ENCODE measurements at places on chromosomes 5 and 9.

GRCh38 chr5:110951373-110951791, 120.1 kb upstream of the TSLP start:
- DNase-seq, result no peak

DNA sequence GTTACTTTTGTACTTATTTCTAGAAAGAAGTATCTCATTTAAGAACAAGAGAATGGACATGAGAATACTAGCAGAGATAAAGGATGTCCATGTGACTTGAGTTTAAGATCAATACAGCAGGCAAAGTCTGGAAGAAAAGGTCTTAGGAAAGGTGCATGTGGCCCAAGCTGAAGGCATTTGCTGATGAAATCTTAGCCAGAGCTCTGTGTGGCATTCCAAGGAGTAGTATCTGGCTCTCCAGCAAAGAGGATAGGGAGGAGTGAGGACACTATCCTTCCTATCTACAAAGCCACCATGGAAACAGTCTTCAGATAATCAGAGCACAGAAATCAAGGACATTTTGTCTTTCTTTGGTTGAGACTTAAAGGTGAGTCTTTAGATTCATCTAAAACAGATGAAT, 244.1 kb upstream of the RGMB start:
- DNase-seq, result no peak

GRCh38 chr9:98318041-98318790, 62.8 kb upstream of the TBC1D2 start:
- no peak for DNase-seq

GRCh38 chr5:38048400-38048799, 208.6 kb upstream of the GDNF start:
- DNase-seq, result no peak

- peak; percentile 95 for DNase-seq
These were observed 20.2 kb downstream of the SLC22A5 start for GRCh38 chr5:132389585-132390286.

- DNase-seq, result no peak
These were observed 126.5 kb upstream of the PAPPA start for GRCh38 chr9:116027096-116027495.

DNA sequence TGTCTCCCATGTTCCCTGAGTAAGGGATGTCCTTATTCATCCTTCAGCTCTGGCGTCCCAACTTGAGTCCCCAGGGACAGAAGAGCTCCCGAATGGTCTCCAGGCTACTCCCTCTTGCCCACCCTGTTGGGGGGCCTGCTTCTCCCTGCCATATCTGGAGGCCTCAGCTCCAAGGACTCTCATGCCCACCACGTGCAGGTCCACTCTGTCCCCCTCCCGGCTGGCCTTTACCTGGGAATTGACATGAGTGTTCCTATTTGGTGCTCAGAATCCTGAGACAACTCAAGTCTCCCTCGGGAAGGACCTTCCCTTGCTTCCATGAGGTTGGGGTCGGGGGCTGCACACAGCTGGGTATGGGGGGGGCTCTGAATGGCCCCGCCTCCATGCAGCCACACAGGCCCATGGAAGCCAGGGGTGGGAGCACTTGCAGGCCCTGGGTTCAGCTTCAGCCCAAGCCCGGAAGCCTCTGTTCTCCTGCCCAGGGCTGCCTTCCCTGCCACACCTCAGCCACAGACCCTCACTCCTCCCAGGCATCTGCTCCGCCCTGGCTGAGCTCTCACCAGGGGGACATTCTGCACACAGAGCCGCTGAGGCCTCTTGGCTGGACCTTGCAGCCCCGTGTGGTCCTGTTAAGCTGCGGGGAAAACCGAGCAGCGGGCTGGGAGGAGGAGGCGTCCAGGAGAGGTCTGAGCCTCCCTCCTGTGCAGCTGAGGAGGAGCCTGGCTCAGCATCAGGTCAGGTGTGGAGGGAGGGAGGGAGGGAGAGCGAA, 121.9 kb downstream of the PHF2 start:
- DNase-seq, result no peak

DNA sequence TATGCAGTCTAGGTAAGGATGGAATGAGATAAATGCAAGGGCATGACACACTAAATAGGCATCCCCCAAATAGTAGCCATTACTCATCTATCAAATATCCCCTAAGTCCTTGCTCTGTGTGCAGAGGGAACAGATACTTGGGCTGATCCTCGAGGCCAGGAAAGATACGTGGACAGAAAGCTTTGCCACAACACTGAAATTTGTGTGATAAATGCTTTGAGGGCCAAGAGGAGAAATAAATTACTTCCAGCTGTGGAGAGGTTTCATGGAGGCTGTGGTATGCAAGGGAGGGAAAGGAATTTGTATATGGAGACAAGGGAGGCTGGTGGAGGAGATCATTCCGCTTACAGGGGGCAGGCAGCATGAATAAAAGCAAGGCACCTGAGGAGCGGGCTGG, 18.5 kb downstream of the ATOX1 start:
- DNase-seq, result no peak

GRCh38 chr9:2125906-2126305, 110.8 kb downstream of the SMARCA2 start:
- no peak for DNase-seq

DNA sequence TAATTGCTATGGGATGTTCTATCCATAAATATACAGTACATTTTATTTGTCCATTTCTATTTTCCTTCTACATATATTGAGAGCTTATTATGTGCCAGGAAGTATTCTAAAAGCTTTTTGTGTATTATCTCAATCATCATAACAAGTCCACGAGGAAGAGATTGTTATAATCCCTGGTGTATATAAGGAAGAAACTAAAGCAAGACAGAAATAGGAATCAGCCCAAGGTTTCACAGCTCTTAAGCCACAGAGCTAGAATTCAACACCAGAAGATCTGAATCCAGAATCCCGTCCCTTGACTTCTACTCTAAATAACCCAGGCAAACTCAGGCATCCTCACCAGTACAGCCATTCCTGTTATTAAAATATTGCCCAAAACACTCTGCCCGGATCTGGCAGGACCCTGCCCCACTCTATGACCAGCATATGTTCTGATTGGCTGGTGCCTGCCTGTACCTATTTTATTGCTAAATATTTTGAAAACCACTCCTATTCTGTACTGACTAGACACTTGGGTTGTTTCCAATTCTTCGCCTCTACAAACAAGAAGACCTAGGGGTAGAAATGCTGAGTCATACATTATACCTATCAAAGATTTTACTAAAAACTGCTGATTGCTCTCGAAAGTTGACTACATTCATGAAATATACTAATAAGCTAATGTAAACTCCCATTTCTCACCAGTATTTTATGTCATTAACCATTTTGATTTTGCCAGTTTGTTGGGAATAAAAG, 297.4 kb downstream of the ENC1 start:
- DNase-seq, result no peak

DNA sequence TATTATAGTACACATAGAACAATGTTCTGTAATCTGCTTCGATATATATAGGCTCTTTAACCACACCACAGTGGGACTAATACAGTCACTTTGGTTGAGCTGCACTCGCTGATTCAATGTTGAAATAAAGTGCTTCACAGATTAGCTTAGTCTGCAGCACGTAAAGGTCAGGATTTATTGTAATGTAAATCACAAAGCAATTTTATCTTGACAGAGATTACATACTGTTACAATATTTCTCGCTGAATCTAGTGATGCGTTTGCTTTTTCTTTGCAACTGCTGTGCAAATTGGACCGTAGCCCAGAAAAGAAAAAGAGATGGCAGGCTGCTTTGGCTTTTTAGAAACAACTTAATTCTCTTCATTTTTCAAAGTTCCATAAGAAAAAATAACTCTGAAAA, 52.9 kb downstream of the CETN3 start:
- DNase-seq, result no peak

DNA sequence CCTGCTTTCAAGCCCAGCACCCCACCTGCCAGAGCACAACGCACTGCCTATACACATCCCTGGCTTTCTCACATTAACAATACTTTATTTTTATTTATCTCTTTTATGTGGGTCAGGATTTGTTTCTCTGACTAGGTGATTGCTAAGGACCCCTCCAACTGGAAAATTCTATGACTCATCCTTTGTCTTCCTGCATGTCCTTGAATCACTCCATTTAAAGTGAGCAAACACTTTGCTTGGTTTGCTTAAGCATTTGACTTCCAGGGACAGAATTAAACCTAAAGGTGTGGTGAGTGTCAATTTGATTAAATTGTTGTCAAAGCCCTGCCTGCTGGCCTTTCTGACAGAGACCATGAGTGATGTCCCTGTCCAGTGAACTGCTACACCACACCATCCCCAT, 536.5 kb upstream of the BRINP1 start:
- no peak for DNase-seq

DNA sequence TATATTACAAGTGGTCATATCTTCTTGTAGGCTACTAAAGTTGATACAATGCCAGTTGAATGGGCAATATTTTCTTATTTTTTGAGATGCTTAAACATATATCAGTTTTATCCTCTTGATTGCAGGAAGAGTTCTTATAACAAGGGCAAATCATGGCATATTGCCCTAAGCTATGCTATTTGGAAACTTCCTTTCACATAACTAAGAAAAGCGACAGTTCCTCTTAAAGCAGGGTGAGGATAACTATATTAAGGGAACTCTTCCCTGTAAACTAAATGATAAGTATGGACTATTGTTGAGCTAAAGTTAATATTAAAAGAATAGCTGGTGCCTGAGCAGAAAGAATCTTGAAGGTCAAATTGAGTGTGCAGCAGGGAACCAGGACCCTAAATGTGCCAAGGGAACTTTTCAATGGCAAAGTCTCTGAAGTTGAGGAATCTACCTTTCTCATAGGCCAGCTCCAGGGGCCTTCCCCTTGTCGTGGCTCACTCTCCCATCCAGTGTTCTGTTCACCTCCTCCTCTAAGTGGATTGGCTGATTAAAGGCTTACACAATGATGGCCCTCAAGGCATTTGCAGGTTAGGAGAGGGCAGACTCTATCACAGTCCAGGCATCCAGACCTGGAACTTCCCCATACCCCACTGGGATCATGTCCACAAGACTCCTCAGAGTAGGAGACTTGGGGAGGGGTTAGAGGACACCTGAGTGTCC, 26.8 kb downstream of the FYB1 start:
- no peak for DNase-seq

DNA sequence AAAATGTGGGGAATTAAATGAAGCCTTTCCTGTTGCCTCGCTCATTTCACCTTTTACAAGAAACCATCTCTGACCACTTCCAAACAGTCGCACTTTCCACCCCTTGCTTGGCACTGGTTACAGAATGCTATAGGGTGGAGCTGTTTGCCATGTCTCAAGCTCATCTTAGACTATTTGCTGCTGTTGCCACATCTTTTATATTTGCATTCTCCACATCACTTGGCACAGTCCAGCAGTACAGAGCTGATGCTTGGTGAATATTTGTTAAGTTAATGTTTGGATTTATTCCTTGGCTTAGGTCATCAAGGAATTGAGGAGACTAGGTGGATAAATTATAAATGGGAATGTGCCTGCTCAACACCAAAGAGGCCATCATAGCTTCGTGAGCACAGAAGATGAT, 53.2 kb downstream of the GNA14 start:
- DNase-seq, result no peak

DNA sequence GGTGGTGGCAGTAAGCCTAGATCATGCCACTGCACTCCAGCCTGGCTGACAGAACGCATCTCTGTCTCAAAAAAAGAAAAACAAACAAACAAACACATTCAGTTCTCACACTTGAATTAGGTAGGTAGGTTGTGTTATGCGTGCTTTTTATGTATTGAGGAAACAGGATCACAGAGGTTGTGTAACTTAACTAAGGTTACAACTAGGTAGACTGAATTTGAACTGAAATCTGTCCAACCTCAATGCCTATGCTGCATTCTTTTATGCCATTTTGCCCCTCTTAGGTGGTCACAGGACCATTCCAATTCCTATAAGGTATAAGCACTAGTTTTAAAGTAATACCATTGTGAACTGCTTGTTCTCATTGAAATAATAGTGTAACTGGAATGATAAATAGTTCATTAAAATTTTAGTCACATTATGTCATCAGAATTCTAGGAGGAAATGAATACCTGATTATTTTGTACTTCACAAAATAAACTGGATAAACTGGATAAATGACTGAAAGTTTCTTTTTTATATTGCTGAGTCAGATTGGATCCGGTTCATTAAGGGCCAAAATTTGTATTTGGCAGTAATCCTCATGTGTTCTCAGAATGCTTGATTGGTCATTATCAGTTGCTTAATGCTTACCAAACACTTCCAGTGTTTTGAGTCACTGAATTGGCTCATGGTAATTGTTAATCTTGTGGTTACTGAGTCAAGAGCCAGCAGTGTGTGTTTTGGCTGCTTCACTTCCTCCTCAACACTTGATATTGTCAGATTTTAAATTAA, 7.1 kb downstream of the UBAP1 start:
- DNase-seq, result no peak

DNA sequence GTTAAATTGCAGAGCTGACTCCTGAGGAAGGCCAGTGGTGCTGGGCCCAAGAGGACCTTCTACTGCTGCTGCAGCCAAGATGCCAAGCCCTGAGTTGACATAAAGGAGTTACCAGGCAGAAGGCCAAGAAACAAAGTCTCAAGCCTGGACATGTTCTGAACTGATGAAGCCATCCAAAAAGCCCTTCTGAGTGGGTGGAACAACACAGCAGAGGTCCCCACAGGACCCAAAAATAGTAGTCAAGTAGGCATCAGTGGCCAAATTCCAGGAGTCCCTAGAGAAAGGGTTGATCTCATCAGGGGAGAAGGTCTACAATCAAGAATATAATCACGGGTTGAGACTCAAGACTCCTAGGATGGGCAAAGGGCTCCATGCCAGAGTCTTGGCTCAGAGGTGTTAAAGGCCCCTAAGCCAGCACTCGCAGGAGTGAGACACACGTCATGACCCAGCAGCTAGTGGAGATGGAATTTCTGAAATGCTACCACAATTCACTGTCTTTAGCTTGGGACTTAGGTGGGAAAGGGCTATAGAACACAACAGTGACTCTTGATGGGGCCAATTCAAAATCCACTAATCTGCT, 119.7 kb downstream of the FANCC start:
- peak; percentile 66 for DNase-seq

GRCh38 chr5:44809215-44809955, 638 bp downstream of the MRPS30 start:
- peak; percentile 77 for DNase-seq

GRCh38 chr5:154949781-154950180, 8.9 kb downstream of the MRPL22 start:
- no peak for DNase-seq

GRCh38 chr9:22117511-22118384, 108.6 kb upstream of the CDKN2B start:
- DNase-seq, result peak; percentile 13
